Smooth muscle cell of the brain vasculature (primary cell): ENCODE measurements at places on chromosomes 2 and 18.

DNA sequence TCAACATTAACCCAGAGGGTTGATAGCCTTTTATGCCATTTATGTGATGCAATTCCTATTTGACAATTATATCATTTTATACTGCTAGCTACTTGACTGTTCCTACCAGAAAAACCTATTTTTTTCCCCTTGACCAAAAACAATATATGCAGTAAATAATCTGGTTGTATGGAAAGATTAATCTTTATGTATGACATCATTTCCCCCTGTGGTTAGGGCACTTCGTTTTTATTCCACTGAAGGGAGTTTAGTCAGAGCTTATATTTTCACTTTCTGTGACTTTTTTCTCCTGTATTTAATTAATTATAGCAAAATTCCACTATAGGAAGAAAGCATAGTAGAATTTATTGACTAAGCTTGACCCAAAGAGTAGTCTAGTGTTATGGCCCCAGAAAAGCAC, 107.6 kb downstream of the HAUS1 start:
- DNase-seq: no peak

DNA sequence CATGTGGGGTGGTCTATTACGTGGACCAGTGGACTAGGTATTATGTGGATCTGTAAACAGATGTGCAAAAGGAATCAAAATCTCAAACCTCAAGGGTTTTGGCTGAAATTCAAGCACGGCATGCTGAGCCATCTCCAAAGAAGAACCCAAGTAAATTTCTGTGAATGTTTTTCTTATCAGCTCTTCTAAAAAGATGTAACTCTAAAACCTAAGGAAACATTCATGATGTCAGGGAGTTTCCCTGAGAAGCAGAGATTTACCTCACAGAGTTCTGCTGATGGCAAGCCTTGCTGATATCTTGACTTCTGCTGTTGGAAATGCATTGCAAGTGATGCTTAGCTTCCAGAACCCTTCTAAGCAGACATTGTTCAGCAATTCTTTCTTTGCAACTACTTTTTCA, 21.6 kb downstream of the DSG4 start:
- no peak for DNase-seq

DNA sequence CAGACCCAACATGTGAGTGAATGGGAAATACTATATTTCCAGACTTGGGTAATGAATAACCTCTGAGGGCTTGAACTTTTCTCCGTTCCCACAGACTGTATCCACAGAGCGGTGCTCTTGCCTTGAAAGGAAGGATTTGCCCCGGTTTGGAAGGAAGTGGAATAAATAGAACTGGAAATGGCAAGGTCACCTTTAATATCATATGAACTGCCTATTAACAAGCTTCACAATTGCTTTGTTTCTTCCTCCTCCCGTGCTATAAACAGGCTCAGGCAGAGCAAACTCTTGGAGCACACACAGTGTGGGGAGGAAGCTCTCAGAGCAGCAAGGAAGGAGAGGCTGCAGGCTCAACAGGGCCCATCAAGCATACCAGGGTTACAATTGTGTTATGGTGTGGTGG, 28.5 kb upstream of the DARS1 start:
- no peak for DNase-seq

- no peak for DNase-seq
Measured at GRCh38 chr2:25306777-25307368, 34.9 kb downstream of the DNMT3A start.

- no peak for DNase-seq
Measured at GRCh38 chr2:219490600-219491130, 8.0 kb upstream of the GMPPA start.

DNA sequence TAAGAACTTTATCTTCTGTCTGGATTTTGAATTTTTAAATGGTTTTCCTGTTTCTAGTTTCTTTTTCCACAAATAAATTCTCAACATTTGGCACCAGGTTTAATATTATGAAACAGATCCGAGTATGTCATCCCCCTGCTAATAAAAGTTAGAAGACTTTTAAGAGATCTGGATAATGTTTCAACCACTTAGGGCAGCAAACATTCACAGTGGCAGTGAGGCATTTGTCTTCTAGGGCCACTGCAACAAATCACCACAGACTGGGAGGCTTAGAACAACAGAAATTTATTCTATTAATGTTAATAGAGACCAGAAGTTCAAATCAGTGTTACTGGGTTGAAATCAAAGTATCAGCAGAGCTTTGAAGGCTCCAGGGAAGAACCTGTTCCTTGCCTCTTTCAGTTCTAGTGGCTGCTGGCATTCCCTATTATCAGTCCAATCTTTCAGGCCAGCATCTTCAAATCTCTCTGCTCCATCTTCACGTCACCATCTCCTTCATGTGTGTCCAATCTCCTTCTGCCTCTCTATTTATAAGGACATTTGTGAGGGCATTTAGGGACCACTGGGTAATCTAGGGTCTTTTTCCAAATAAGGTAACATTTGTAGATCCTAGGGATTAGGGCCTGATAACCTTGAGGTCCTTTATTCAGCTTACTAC, 23.4 kb downstream of the ACSL3 start:
- no peak for DNase-seq
